ENCODE measurements at places on chromosomes 1 and 21.

- DNase-seq, result peak; percentile 77
Measured at GRCh38 chr21:41786509-41786987, 19.7 kb upstream of the RIPK4 start.

- DNase-seq, result no peak
Measured at GRCh38 chr1:165495858-165496205, 48.0 kb upstream of the LRRC52 start.

DNA sequence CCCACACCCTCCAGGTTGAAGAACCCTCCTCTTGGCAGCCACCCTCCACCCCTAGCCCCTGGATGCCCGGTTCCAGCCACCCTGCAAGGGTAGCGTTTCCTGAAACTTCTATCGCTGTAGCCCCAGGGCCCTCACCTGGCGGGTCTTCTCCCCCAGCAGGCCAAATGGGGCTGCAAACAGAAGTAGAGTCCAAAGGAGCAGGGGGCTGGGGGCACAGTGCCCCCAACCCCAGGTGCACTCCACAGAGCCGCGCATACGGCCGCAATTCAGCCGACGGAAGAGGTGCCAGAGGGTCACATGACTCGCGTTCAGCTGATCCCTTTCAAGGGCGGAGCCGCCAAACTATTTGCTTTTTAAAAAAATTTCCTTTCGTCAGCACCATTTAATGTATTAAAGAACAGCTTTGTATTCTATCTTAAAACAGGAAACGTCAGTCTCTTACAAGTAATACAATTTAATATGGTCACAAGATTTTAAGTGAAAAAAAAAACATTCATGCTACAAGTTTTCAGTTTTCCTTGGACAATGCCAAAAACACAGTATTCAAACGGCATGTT is at the start of gene GLMP:
Gene GLMP (minus strand): TSS at position 289 of the 557 bp plus-strand sequence. CDS start 34 bp downstream, at position 255.
- DNase-seq, result peak; percentile 50

DNA sequence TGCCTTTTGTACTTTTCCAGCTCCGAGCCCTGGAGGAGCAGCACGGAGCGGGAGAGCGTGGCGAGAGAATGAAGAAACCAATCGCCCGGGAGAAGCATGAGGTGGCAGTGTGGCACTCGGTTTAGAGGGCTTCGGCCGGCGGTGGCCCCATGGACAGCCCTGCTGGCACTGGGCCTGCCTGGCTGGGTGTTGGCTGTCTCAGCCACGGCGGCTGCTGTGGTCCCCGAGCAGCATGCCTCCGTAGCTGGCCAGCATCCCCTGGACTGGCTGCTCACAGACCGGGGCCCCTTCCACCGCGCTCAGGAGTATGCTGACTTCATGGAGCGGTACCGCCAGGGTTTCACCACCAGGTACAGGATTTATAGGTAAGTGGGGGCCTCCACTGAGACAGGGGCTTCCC is 59.0 kb downstream of the BRINP2 start:
- DNase-seq, result no peak

DNA sequence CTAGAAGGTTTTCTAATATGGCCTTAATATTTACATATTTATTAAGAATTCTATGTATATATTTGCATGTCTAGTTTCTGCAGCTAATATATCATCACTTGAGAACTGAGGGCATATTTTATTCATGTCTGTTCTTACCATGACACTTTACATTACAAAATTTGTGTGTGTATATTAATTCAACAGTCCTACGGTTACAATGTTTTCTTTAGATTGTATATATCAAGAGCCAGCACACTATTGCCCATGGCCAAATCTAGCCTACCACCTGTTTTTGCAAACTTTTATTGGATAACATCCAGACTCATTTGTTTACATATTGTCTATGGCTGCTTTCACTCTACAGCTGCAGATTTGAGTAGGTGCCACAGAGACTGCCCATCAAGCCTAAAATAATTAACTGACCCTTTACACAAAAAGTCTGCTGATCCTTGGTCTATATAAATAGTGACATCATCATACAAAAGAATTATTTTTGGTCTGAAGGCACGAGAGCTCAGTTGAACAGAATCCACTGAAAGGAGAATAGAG is 577.4 kb upstream of the PBX1 start:
- DNase-seq, result no peak

GRCh38 chr1:227996187-227996950 is 10.4 kb upstream of the WNT3A start:
- no peak for DNase-seq

DNA sequence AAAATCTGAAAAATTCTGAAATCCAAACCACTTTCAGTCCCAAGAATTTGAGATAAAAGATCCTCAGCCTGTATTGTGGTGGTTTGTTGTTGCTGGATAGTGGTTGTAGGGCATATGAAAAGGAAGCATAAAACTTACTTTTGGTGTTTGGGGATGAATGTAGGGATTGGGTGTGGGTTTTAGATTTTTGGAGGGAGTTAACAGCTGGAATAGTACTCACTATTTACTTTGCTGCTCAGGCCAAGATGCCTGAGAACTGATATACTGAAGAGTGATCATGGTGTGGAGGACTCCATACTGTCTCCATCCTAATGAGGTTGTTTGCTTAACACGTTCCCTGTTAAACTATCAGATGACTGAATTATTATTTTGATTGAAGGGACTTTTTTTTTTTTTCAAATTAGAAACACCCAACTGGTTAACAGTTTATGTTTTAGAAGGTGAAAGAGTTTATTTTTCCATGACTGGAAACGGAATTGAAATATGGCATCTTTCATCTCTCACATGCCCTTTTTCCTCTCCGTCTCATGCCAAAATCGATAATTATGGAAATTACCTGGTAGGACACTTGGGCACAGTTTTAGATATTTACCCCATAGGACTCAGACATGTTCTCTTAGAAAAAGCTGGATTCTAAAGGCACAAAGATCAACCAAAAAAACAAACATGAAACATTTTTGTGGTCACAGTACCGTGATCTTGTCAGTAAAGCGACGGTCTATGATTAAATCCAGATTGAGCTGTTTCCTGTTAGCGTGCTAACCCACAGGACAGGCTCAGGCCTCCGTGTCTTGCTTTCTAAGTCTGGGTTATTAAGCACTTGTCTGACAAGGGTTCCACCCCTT is 37.3 kb downstream of the RGL1 start:
- peak; percentile 95 for DNase-seq

DNA sequence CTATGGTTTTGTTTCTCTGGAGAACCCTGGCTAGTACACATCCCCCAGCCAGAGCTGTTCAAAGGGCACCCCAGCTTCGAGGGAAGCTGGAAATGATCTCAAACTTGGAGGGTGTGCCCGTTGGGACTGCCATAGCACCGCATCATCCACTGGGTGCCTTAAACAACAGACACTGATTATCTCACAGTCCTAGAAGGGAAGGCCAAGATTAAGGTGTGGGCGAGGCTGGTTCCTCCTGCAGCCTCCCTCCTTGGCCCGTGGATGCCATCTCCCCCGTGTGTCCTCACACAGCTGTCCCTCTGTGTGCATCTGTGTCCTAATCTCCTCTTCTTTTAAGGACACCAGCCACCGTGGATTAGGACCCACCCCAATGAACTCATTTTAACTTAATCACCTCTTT is 4.2 kb upstream of the IBA57 start:
- DNase-seq, result no peak

DNA sequence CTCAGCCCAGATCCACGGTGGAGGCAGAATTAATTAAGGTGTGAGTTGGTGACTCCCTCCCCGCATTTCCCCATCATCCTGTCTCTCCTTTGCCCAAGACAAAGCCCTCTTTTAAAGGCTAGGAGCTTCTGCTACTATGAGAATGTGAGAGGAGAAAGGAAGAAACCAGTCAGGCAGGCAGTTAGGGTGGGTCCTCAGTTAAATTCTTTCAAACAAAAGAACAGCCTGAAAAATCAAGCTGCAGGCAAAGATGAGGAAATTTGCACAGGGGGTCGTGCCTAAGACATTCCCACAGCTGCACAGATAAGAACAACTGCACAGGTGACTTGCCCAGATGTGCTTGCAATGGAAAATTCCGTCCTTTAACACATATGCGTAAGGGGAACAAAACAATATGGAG is 47.6 kb downstream of the SERTAD4 start:
- DNase-seq, result no peak

- no peak for DNase-seq
Measured at GRCh38 chr1:94797291-94797690, 22.9 kb upstream of the SLC44A3 start.

GRCh38 chr1:53460666-53461322 is 1.6 kb downstream of the DMRTB1 start:
- DNase-seq, result no peak

- no peak for DNase-seq
Measured at GRCh38 chr1:162387226-162388082, 5.9 kb downstream of the C1orf226 start.

GRCh38 chr1:53918343-53918742 is 24.4 kb downstream of the DIO1 start:
- no peak for DNase-seq

DNA sequence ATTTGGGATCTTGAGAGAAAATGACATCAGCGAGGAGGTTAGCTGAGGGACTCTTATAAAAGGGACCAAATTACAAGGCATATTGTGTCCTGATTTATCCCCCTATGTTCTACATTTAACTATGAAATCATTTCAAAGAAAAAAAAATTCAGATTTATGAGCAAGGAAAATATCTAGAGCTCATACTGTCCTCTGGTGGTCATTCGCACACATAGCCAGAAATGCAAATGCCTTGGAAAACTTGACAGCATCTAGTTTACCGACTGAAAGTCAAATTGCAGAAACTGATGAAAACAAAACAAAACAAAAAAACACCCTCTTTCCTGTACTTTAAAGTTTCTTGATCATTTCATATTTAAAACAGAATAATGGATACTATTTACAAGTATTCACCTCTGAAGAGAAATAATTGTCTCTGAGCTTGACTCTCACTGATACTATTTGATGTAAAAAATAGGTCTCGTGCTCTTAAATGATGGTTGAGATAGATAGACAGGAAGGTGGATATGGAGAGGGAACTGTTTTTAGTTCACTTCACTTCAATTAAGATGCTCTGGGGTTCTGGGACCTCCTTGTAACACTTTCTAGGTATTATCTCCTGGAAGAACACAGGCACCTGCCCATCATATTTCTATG is 253.8 kb downstream of the PCP4 start:
- no peak for DNase-seq

- DNase-seq, result peak; percentile 78
Measured at GRCh38 chr1:215543191-215543606, 23.9 kb upstream of the KCTD3 start.

- no peak for DNase-seq
Measured at GRCh38 chr1:230174471-230175162, 107.6 kb downstream of the GALNT2 start.

DNA sequence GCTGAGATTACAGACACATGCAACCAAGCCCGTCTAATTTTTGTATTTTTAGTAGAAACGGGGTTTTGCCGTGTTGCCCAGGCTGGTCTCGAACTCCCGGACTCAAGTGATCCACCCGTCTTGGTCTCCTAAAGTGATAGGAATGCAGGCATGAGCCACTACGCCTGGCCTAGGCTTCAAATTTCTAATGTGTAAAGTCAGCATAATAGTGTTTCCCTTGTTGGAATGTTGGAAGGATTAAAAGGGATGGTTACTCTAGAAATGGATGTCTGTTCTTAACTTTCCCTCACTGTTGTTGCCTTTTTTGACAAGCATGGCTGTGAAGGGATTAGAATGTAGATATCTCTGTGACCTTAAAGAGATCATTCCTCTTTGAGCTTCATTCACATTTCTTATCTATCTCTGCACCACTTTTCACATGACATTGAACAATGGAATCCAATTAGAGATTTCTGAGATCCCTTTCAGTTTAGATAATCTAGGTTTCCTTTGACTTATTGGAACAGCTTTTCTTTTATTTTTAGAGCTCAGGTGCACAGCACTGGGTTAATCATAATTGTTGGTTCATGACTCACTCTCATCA is 33.7 kb downstream of the NFASC start:
- DNase-seq, result no peak

DNA sequence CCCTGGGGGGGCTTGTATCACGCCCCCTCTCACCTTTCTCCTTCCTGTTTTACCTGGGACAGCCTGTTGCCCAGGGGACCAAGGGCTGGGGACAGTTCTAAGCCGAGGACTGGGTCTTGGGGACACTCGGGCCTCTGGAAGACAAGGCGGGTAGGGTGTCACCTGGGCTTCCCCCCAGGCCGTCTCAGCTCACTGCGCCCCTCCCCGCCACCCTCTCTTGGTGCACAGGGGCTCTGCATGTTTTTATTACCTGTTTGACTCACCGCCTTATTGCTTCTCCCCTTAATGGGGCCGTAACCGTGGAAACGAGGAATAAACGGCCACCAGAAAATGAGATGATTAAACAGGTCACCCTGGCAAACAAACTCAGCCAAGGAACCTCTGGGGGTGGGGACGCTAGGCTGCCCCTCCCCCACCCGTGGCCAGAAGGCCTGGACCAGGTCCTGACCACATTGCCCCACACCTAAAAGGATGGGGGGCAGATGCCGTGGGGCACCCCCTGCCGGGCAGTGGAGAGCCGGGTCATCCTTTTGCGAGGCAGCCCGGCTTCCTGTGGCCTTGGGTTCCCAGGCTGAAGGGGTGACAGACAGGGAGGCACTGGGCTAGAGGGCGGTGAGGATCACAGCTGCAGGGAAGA is 109.9 kb downstream of the CASZ1 start:
- no peak for DNase-seq

DNA sequence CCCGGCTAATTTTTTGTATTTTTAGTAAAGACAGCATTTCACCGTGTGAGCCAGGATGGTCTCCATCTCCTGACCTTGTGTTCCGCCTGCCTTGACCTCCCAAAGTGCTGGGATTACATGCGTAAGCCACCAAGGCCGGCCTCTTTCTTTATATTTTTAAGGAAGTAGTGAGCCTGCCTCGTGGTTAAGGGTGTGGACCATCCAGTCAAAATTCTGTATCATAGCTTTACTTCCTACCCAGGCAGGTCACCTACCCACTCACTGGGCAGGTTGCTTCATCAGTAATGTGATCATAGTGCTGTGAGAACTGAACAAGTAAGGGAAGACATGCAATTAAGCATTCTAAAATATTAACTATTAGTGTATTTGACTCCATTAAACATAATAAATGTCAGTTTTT is 8.1 kb upstream of the ACOT7 start:
- DNase-seq, result no peak

DNA sequence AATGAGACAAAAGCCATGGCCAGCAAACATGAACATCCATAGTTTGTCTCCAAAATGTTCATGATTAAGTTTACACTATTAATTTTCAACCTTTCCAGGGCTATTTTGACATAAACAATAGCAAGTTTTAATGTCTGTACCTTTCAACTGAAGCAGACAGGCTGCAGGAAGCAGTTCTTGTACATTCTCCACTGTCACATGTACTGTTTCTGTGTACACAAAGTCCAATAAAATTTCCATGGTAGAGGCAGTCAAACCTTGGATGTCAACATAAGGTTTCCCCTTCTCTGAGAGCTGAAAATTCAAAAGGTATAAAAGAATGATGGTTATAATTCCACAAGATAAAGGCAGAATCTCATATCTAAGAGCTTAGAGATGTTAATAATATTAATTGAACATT is 7.4 kb downstream of the KLHL12 start:
- DNase-seq, result no peak

- DNase-seq, result peak; percentile 80
Measured at GRCh38 chr1:65832296-65832695, 39.6 kb downstream of the PDE4B start.

DNA sequence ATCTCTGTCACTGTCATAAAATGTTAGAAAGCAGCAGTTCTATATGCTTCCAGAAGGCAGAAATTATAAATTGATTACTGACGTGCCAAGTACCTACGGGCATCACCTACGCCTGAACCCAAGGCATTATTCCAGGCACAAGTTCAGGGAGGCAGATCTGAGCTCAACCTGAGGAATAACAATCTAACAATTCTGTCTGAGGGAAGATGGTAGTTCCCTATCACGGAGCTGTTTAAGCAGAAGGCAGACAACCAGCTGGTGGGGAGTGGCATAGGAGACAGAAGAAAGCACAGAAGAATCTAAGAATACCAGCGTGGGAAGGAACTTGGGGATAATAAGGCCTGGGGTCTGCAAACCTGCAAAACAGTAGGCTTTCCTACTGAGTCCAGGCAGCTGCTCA is 40.4 kb downstream of the SLC9A1 start:
- DNase-seq, result no peak
